Cardiac fibroblast (primary cell): ENCODE measurements at places on chromosomes 16 and 17.

- DNase-seq, result peak; percentile 99
Measured at GRCh38 chr17:58525239-58525638, 10.8 kb upstream of the MTMR4 start.

DNA sequence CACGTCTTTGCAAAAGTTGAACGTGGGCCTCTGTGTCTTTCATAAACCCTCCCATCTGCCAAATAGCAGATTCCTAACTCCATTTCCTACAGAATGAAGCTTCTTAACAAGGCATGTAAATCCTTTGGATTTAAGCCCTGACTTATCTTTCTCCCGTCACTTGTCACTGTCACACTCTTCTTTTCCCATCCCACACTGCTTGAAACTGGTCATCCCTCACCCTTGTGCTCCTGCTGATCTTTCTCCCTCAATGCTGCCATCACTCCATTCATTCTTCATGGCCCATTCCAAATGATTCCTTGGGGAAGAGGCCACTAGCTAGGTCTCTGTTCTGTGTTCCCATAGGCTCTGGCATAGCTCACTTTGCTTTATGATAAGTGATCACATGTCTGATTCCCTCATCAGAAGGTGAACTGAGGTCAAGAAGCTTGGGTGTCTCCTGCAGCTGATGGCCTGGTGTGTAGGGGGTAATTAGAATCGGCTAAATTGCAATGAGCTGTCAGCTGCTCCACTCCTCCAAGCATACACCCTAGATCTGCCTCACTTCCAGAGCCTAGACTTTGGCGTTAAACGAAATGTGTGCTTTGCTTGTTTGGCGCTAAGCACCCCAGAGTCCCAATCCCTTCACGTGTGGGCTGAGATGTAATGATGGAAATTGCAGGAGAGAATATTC, 61.7 kb downstream of the PECAM1 start:
- DNase-seq, result no peak

DNA sequence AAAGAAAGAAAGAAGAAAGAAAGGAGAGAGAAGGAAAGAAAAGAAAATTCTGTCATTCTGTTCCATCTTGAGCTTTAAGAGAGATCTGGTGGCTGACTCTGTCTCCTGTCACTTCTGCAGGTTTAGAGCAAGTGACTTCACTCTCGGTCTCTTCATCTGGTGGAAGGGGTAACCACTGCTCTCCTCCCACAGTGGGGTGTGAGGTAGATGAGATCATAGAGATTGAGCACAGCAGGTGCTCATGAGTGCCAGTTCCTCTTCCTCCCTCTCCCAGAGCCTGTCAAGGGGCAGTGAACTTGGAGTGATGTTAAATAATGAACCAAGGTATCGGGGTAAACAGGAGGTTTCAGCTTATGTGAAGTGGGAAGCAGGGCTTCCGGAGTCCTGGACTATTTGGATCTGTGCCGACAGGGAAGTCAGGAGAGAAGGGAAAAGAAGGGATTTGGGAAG, 47.7 kb downstream of the BEAN1 start:
- DNase-seq, result no peak

DNA sequence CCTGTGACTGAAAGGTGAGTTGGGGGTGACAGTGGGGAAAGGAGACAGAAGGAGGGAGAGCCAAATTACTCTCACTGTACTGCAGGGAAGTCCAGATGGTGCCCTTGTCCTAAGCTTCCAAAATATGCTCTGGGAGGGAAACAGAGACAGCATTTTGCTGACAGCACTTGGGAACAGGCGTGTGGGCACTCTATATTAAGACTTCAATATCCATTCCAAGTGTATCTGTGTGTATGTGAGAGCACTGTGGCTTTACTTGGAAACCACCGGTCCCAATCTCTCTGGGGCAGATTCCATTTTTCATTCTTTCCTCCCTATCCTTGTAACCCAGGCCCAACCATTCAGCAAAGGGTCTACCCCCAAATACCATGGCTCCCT, 407.3 kb downstream of the UTP18 start:
- no peak for DNase-seq

DNA sequence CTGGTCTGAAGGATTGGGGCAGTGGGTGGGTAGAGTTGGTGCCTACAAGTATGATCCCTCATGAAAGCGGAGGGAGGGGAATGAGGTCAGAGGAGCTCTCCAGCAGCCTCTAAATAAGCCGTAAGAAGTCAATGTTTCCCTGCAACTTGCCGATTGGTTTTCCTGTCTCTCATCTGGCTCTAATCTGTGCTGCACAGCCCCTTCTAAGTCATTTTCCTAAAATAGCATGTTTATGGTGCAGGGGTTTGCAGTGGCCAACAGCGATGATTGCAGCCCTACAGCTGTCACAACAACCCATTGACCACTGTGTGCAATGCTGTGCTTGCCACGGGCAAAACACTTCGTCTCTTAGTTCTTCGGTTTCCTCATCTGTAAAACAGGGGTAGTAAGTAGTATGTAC, 189.2 kb downstream of the PRKCB start:
- DNase-seq, result no peak

- DNase-seq, result no peak
Measured at GRCh38 chr16:2451851-2452320, 8.0 kb upstream of the TEDC2 start.

- DNase-seq, result no peak
Measured at GRCh38 chr16:1145383-1146100, 7.4 kb upstream of the CACNA1H start.

DNA sequence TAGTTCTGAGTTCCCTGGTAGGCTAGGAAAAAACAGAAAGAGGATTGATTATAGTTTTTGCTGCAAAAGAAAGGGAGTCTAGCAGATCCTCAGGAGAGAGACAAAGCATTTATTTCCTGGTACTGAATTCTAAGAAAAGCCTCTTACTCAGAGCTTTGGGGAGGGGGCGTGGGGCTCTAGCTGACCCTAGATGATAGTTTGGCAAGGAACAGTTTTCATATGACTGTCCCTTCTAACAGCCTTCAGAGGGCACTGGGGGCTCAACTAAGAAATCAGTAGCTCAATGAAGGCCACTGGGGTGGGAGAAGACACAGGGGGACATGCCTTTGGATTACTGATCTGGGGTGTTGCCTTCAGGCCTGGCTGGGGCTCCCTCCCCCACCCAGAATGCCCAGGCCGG, 4.0 kb downstream of the CA7 start:
- DNase-seq, result no peak

DNA sequence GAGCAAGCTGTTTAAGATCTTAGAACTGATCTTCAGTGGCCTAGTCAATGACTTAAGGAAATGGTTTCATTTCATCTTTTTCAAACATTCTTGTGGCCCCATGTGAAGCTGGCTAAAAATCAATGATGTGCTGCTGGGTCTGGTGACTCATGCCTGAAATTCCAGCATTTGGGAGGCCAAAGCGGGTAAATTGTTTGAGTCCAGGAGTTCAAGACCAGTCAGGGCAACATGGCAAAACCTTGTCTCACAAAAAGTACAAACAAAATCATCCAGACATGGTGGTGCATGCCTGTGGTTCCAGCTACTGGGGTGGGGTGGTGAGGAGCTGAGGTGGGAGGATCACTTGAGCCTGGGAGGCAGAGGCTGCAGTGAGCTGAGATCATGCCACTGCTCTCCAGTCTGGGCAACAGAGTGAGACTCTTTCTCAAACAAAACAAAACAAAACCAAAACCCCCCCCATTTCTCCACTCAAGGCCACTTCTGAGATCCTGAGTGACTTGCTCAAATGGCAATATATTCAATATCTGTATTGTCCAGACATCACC, 17.4 kb upstream of the COL1A1 start:
- peak; percentile 97 for DNase-seq

GRCh38 chr16:84322749-84323148, 28.1 kb downstream of the WFDC1 start:
- no peak for DNase-seq

DNA sequence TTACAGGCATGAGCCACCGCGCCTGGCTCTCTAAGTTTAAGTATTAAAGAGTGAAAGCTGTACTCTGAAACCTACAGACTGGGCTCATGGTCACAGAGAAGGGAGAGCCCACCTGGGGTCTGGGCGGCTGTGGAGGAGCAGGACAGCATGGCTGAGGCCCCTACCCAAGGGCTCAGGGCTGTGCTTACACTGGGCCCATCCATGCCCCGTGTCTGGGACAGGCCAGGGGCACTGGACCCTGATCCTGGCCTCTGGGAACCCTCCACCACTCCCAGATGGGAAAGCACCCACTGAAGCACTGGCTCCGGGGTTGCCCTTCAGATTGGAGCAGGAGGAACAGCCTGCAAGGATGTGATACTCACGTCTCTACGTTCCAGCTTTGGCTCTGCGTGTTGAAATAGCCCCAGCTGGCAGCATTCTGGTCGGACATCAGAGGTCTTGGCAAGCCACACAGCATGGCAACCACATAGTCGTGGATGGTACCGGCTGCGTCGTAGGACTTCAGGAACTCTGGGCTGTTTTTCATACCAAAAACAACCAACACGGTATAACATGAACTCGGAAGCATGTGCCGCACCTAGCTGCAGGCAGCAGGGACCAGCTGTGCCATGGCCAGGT, 13.0 kb downstream of the SHPK start:
- no peak for DNase-seq

- no peak for DNase-seq
Measured at GRCh38 chr17:76270127-76270592, 5.0 kb downstream of the UBALD2 start.

DNA sequence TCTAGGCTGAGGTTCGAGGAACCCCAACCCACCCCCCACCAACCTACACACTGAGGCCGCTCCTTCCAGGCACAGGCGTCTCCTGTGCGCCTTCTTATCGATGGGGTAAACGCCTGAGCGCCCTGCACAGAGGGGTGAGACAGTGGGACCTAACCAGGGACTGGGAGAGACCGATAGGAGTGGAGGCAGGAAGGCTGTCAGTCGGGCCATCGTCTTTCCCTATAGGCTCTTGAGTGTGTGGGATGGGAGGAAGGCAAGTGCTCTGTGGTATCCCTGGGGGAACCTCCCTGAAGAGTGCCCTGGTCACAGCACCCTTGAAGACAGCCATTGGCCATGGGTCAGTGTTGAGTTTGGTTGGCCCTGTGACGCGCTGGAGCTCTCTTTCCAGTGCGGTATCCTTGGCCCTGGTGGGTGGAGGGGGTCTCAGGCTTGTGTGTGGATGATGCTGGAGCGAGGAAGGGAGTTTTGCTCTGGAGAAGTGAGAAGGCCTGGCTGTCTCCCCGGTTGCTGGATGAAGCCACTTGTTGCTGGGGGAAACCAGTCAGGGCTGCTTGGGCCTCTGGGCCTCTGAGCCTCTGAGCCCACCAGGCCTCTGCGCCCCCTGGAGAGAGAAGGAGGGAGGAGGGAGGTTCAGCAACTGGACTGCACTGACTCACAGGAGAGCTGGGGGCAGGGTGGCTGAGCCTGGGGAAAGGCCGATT, 1.7 kb downstream of the GPRC5C start:
- DNase-seq, result no peak

GRCh38 chr17:42272162-42272907, 3.9 kb downstream of the STAT5B start:
- no peak for DNase-seq

DNA sequence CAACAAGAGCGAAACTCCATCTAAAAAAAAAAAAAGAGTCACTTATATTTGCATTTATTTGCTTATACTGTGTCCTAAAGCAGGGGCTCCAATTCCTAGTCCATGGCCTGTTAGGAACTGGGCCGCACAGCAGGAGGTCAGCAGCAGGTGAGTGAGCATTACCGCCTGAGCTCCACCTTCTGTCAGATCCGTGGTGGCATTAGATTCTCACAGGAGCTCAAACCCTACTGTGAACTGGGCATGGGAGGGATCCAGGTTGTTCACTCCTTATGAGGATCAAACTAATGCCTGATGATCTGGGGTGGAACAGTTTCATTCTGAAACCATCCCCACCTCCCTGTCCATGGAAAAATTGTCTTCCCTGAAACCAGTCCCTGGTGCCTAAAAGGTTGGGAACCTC, 24.9 kb downstream of the ITGB3 start:
- no peak for DNase-seq

DNA sequence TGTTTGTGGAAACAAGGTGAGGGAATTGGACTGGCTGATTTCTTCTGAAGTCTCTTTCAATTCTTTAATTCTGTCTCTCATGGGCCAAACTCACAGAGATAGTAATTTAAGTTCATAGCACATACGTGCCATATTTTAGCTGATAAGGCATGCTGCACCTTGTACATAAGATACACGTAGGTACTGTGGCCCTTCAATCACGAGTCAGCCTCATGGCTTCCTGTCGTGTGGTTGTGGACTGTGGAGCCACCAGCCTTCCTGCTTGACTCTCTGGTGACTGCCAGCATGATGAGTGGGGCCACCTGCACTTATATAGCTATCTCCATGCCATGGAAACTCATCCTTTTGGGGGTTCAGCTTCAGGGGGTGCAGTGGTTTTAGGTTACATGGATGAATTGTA, 25.1 kb downstream of the KSR1 start:
- no peak for DNase-seq

- DNase-seq, result no peak
Measured at GRCh38 chr17:63335831-63336230, 110.3 kb downstream of the CYB561 start.

DNA sequence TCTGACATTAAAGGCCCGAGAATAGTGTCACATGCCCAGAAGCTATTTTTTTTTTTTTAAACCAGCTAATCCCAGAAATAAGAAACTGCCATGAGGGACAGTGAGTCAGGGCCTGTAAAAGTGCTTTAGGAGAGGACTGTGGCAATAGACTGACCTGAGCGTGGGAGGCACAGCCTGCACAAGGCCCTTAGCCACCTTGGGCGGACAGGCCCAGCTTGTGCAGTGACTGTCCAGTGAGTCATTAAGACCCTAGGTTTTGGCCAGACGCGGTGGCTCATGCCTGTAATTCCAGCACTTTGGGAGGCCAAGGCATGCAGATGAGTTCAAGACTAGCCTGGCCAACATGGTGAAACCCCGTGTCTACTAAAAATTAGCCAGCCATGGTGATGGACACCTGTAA, 343.0 kb upstream of the ZFHX3 start:
- DNase-seq, result no peak

- no peak for DNase-seq
Measured at GRCh38 chr17:17514361-17514992, 18.3 kb upstream of the RASD1 start.

- peak; percentile 83 for DNase-seq
Measured at GRCh38 chr17:66507103-66507923, 204.9 kb downstream of the PRKCA start.

DNA sequence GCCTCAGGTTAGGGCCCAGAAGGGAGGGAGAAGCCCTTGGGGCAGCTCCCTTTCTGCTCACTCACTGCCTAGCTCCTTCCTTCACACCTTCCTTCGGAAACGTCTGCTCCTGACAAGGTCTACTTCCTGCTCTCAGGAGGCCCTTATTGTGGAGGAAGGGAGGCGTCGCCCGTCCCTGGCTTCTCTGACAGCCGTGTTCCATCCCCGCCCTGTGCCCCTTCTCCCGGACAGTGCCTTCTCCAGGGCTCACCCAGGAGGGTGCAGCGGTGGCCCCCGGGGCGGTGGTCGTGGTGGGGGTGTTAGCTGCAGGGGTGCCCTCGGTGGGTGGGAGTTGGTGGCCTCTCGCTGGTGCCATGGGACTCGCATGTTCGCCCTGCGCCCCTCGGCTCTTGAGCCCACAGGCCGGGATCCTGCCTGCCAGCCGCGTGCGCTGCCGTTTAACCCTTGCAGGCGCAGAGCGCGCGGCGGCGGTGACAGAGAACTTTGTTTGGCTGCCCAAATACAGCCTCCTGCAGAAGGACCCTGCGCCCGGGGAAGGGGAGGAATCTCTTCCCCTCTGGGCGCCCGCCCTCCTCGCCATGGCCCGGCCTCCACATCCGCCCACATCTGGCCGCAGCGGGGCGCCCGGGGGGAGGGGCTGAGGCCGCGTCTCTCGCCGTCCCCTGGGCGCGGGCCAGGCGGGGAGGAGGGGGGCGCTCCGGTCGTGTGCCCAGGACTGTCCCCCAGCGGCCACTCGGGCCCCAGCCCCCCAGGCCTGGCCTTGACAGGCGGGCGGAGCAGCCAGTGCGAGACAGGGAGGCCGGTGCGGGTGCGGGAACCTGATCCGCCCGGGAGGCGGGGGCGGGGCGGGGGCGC, 231.9 kb downstream of the SEC14L1 start:
- peak; percentile 64 for DNase-seq
